Stimulated activated CD8-positive, alpha-beta memory T cell treated with anti-CD3 and anti-CD28 coated beads, Interleukin-15, amount 100 ng/mL, for 4 hours (primary cell): ENCODE measurements at places on chromosomes 6 and 20.

GRCh38 chr6:170062915-170063241, 228.0 kb downstream of the DLL1 start:
- DNase-seq, result no peak

GRCh38 chr6:143328876-143329275, 121.6 kb downstream of the ADAT2 start:
- no peak for DNase-seq

GRCh38 chr20:51221791-51222408, 199.0 kb upstream of the KCNG1 start:
- DNase-seq, result no peak

DNA sequence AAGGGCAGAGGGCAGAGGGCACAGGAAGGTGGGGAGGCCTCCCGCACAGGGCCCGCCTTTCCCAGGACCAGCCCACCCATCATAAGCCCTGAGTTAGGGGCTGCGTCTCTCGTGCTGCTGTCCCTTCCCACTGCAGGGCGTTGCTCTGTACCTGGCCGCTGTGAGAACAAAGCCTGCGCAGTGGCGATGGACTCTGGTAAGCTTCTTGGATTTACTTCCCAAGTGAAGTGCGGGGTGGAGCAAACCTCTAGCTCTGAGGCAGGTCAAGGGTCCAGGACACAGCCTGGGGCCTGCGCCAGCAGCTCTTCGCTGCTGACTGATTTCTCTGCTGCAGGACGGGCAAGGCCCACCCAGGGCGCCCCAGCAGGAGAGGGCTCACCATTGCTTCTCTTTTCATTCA, 23.9 kb downstream of the INSM1 start:
- no peak for DNase-seq

DNA sequence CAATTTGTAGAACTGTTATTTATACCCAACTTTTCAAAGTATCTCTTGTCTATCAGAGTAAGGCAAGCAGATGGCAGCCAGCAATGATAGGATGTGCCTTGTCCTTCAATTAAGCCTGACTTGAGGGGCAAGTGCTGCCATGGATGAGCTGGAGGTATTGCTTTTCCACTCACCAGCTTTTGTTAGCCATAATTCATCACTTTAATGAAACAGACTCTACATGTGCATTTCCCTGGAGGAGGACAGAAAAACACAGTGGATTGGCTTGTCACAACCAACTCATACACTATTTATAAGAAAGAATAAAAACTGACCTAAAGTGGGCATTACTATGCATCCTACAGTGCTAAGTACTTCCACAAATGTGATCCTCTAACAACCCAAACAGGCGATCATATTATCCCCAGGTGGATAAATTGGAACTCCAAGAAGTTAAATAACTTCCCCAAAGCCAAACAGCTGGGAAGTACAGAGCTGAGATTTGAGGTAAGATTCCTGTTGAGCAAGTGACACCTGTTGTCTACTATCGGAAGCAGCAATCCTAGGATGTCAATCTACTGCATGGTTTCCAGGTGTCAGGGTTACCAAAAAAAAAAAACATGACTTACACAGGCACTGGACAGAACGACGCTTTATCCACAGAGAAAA, 73.9 kb upstream of the NRSN1 start:
- no peak for DNase-seq

DNA sequence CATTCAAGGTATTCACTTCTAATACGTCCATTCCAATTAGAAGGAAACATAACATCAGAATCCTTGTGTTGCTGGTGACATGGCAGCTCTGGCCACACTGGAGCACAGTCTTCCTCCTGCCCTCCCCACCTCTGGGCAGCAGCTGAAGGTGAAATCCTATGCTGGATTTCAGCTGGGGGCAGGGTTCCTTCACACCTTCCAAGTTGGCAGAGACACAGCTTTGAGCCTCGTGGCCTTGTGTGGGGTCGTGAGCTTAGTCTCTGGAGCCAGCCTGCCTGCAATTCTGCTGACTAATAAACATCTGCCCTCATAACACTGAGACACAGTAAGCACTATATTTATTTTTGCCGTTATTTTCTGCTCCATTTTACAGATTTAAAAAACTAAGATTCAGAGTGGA, 218.9 kb upstream of the RIN2 start:
- DNase-seq, result no peak

- DNase-seq, result no peak
These were observed 800 bp downstream of the RWDD2A start for GRCh38 chr6:83193747-83194566.

- DNase-seq, result no peak
These were observed 3.3 kb downstream of the CBFA2T2 start for GRCh38 chr20:33493076-33493766.

DNA sequence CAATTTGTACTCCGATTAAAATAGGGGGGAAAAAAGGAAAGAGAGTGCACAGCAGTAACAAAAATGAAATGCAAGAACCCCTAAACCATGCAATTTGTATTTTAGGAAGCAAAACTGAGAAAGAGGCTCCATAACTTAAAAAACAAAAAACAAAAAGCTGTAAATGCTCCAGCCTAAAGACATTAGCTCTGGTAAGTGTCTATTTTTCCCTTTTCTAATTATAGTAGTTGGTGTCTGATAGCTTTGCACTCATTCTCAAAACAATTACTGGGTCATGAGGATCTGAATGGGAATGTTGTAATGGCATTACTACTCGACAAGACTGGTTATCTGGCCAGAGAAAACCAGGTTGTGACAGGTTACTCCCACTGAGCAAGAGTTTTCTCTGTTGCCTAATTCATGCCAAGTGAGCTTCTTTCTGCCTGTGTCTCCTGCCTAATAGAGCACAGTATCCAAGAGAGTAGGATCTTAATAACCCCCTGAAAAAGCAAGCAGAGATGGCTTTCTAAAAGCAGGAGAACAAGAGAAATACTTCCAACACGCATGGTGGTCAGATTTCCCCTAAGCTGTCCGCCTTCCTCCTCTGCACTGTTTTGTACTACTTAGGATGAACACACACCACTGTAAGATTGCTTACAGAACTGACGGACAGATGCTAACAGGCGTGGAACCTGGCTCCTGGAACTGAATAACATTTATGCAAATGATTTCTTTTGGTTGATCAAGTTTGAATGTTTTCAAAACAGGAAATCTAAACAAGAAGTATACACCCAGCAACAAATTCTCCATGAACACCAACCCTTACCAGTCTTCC, 86.4 kb downstream of the FKBP5 start:
- no peak for DNase-seq

DNA sequence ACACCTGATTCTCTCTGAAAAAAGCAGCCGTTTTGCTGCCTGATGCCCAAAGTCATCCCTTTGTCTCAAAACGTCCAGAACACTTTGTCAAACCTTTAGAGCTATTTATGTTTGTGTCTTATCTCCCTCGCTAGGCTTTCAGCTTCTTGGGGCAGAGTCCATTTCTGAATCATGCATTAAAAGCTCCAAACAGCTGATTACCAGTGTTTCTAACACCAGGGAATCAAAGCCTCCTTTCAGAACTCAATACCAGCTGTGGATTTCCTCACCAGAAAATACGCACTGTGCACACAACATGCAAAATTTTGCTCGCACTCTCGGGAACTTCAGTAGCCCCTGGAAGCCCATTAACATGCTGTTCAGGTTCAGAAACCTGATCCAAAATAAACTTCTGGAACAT, 333.3 kb downstream of the HACE1 start:
- DNase-seq, result no peak

DNA sequence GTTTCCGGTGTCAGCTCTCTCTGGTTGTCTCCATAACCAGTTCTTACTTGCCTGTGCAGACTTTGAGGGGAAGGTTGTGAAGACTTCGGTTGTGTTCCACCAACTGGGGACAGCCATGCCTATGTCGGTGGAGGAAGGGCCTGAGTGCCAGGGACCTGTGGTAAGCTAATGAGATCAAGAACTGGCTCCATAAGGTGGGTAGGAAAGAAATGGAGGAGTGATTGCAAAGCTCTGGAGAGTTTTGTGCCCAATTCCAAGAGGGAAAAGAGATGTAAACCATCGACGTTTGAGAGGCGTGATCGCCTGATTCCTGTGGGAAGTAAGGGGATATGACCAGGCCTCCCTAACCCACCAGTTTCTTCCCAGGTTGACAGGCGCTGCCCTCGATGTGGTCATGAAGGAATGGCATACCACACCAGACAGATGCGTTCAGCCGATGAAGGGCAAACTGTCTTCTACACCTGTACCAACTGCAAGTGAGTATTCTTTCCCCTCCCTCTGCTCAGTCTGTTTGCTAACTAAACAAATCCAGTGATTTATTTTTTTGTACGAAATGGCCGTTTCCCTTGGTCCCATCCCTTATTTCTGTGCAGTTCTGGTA, 893 bp downstream of the POLR1H start:
- no peak for DNase-seq

DNA sequence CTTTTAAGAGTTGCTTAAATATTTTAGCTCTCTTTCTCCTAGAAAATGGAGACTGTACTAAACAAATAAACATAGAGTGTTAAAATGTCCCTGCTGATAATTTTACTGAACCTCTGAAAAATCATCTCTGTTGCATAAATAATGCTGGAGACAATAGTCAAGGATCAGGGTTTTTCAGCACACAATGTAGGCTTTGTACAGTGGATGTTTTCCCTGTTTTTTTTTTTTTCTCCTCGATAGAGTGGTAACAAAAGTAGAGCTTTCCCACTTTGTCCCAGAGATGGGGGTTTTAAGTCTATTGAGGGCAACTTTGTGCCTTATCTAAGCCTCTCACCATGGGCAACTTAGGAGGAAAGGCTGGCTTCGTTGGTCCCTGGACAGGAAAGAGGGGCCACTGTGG, 222.6 kb upstream of the HDDC2 start:
- no peak for DNase-seq

GRCh38 chr20:41408156-41408794, 41.7 kb upstream of the EMILIN3 start:
- DNase-seq, result no peak

GRCh38 chr6:80523010-80523409, 416.5 kb downstream of the BCKDHB start:
- no peak for DNase-seq

GRCh38 chr20:51431321-51431720, 111.2 kb downstream of the NFATC2 start:
- DNase-seq, result no peak

GRCh38 chr20:18728165-18728869, 85.3 kb upstream of the SCP2D1 start:
- DNase-seq, result no peak

DNA sequence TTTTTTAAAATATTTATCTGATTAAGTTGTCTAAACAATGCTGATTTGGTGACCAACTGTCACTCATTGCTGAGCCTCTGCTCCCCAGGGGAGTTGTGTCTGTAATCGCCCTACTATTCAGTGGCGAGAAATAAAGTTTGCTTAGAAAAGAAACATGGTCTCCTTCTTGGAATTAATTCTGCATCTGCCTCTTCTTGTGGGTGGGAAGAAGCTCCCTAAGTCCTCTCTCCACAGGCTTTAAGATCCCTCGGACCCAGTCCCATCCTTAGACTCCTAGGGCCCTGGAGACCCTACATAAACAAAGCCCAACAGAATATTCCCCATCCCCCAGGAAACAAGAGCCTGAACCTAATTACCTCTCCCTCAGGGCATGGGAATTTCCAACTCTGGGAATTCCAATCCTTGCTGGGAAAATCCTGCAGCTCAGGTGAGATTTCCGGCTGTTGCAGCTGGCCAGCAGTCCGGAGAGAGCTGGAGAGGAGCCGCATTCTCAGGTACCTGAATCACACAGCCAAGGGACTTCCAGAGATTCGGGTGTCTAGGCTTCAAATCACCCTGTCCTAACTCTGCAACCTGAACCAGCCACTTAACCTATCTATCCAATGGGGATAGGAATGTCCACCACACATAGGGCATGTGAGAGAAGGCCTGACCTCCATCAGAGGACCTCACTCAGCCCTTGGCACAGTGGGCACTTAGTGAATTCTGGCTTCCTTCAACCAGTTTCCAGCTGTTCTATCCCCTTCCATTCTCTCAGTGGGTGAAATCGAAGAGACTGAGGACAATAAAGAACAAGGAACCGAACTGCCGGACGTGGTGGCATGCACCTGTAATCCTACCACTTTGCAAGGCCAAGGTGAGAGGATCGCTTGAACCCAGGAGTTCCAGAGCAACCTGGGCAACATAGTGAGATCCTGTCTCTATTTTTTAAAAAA, 3.1 kb downstream of the TNF start:
- DNase-seq, result no peak

- DNase-seq, result no peak
These were observed 1.5 kb downstream of the VARS2 start for GRCh38 chr6:30915591-30915946.

DNA sequence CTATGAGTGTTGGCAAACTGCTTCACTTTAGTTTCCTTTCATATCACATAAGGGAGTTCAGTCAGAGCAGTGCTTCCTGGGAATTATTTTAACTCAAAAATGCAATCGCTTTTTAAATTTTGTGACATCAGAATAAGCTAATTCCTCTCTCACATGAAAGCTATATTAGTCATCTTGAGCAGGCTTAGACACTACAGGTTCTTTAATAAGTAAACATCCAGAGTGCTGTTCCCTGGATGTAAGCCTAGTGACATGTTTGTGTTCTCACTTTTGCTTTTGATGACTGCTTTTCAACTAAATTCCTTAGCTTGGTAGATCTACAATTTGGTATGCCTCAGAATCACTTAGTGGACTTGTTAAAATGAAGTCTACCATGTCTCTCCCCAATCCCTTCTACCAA, 252.7 kb upstream of the POU3F2 start:
- DNase-seq, result no peak

- no peak for DNase-seq
These were observed 12.4 kb upstream of the SIRPB1 start for GRCh38 chr20:1632178-1632577.

- no peak for DNase-seq
These were observed 53.0 kb downstream of the B3GAT2 start for GRCh38 chr6:70903665-70904452.

- no peak for DNase-seq
These were observed 163.3 kb upstream of the SNX9 start for GRCh38 chr6:157659536-157660271.

DNA sequence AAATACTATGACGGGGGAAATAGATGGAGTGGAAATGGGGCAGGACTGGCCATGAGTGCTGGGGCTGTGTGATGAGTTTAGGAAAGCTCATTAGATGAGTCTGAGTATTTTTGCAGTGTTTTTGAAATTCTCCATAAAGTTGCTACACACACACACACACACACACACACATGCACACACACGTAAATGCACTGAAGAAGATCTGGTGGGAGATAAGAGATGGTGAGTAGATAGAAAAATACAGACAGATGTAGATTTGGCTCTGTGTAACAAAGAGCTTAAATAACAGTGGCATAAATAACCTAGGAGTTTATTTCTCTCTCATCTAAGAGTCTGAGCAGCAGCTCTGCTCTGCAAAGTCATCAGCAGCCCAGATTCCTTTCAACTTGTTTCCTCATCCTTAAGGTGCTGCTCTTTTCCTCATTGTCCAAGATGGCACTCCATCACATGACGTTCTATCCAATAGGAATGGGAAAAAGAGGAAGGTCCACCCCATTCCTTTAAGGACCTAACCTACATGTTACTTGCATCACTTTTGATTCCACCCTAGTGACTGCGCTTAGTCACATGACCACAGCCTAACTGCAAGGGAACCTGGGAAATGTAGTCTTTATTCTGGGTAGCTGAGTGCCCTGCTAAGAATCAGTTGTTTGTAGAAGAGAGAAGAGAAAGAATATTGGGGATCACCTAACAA, 76.4 kb downstream of the EYA2 start:
- no peak for DNase-seq
